Activated T-helper 1 cell treated with anti-CD3 and anti-CD28 coated beads, Interleukin-2, amount 50 U/mL, for 16 hours (primary cell): ENCODE measurements at places on chromosomes 5 and 9.

DNA sequence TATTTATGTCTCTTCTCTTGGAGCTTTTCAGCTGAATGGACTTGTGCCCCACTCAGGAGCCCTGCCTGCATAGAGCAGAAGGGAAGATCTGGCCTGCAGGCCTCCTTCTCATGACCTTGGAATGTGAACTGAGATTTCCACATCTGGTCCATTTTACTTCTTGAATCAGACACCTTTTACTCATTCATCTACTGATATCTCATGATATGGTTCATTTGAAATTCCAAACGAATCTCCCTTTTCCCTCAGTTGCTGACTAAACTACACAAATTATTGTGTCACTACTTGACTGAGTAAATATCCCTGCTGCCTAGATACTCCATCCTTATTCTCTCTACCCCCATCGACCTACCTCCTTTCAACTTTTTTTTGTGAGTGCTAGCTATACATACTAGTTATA, 138.7 kb downstream of the PLCXD3 start:
- no peak for DNase-seq

GRCh38 chr9:23825700-23826099, 340 bp downstream of the ELAVL2 start:
- no peak for DNase-seq

DNA sequence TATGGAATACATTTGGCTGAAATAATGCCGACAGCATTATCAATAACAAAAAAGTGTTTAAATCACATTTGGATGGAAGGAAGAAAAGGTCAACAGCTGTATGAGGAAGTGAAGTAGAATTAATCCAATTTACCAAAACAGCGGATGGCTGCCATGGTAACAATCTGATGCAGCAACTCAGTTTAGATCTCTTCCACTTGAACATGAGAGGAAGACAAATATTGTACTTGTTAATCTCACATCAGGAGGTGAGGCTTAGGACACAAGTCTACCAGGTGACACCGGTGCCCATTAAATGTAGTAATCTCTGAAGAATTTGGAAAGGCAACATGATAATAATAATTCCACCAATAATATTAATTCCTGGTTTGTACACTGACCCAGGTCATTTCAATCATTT, 2.4 kb downstream of the RASEF start:
- no peak for DNase-seq

DNA sequence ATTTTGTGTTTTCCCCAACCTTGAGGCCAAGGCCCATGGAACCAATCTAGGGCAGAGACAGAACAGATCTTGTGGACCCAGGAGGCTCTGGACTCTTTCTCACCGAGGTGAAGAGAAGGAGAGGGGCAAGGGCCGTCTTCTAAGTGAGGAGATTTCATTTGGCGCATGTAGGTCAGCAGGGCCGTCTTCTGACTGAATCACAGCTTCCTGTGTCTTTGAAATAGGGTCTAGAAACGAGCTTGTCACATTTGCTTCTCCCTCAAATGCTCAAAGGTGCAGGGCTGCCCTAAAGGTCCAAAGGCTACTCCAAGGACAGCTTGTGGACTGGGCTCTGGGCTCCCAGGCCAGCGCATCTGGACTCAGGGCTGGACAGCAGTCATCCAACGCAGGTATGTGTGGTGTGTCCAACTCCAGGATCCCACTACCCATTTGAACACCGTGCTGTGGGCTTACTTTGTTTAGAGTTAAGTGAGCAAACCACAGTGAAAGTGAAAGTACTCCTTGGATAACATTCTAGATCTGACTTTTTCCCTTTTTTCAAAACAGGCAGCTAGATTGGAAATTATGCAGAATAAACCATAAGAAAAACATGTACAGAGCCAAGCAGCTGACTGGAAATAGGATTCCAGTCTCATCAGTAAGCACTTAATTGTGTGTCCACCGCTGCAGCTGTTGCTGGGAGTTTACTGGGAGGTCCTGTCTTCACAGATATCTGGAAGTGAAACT, 357.0 kb downstream of the GADD45G start:
- DNase-seq, result no peak

GRCh38 chr9:96523374-96523773, 73.4 kb downstream of the HABP4 start:
- no peak for DNase-seq

GRCh38 chr5:140982083-140982716, 15.9 kb downstream of the PCDHAC2 start:
- no peak for DNase-seq

DNA sequence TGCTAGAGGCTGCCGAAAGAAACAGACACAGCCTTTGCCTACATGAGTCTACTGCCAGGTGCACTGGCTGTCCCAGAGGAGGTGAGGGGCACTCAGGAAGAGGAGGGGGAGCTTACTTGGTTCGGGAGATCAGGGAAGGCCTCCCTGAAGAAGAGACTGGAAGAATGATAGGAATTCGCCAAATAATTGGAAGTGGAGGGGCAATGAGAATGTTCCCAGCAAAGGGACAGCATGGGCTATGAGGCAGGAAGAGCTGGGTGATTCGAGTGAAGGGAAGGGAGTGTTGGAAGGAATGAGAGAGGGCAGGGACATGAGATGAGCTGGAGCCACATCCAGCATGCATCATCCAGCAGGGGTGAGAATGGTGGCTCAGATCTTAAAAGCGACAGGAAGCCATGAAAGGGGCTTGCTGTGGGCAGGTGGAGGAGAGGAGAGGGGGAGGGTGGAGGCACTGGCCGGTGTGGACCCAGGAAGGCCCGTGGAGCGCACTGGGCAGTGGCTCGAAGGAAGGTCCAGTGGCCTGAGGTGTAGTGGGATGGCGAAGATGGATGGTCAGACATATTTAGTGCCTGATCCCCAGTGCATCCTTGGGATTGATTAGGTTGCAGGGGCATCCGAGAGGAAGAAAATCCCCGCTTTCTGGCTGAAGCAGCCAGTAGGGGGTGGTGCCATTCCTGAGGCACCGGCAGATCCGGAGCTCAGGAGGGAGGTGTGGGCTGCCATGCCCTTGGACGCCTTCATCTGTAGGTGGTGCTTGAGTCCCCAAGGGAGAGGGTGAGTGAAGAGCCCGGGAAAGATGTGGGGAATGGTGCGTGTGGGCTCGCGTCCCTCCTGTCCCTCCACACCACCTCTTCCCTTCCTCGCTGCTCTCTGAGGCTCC, 53.5 kb upstream of the GARNL3 start:
- DNase-seq, result no peak
